ENCODE measurements at places on chromosomes 13 and 19.

GRCh38 chr19:1649706-1650649 is 2.4 kb downstream of the TCF3 start:
- no peak for DNase-seq
- no peak overlapping the region for H3K27ac ChIP-seq
- H3K27me3 ChIP-seq = no peaks in the 10 kb centered on the region
- H3K36me3 ChIP-seq = no peaks in the 10 kb centered on the region

DNA sequence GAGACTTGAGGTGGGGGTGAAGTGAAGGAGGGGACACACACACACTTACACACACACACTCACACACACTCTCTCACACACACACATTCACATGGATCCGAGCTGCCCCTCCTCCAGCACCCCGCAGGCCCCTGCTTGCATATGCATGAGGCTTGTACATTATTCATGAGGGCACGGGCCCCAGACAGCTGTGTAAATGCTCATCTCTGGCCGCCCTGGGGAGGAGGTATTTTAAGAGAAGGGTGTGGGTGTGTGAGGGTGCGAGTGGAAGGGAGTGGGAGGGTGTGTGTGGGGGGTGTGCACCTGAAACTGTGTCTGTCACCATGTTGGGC is 2.4 kb downstream of the NCAN start:
- H3K4me3 ChIP-seq = no peak overlapping the region
- no peaks in the 10 kb centered on the region for H3K27me3 ChIP-seq
- H3K27ac ChIP-seq = no peak overlapping the region
- H3K36me3 ChIP-seq = no peaks in the 10 kb centered on the region
- no peak for DNase-seq
- no peaks in the 10 kb centered on the region for H3K4me1 ChIP-seq

GRCh38 chr19:2255112-2255845 is 938 bp downstream of the JSRP1 start:
- DNase-seq = peak; percentile 82
- H3K36me3 ChIP-seq = peaks cover 28% of the 10 kb centered on the region
- peak overlapping the region; percentile 100 for H3K27ac ChIP-seq
- H3K4me1 ChIP-seq = peaks cover 25% of the 10 kb centered on the region
- H3K27me3 ChIP-seq = peaks cover 13% of the 10 kb centered on the region
- peak overlapping the region; percentile 72 for H3K4me3 ChIP-seq

GRCh38 chr13:94692030-94692429 is 20.3 kb downstream of the SOX21 start:
- H3K4me1 ChIP-seq = no peaks in the 10 kb centered on the region
- H3K27ac ChIP-seq = no peak overlapping the region
- no peak for DNase-seq
- H3K36me3 ChIP-seq = no peaks in the 10 kb centered on the region
- H3K27me3 ChIP-seq = peaks cover 5% of the 10 kb centered on the region
- H3K4me3 ChIP-seq = no peak overlapping the region

DNA sequence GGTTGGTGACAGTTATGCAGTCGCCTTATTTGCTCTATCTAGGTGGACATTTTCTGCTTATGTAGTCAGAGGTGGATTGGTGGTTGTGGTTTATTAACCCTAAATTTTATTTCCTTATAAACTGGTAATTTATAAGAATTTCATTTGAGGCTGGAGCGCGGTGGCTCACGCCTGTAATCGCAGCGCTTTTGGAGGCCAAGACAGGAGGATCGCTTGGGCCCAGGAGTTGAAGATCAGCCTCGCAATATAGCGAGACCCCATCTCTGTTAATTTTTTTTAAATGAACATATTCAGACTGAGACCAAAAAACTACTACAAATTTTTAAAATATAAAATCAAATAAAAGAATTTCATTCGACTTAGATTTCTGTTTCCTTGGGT is 810 bp downstream of the ZNF627 start:
- peak overlapping the region; percentile 81 for H3K4me3 ChIP-seq
- peak overlapping the region; percentile 74 for H3K27ac ChIP-seq
- DNase-seq = no peak
- no peaks in the 10 kb centered on the region for H3K27me3 ChIP-seq

- H3K4me3 ChIP-seq = no peak overlapping the region
- DNase-seq = no peak
- no peaks in the 10 kb centered on the region for H3K27me3 ChIP-seq
- H3K4me1 ChIP-seq = peaks cover 11% of the 10 kb centered on the region
- H3K27ac ChIP-seq = no peak overlapping the region
- H3K36me3 ChIP-seq = no peaks in the 10 kb centered on the region
Observed at GRCh38 chr19:27759896-27760295, 1453.1 kb downstream of the UQCRFS1 start.

DNA sequence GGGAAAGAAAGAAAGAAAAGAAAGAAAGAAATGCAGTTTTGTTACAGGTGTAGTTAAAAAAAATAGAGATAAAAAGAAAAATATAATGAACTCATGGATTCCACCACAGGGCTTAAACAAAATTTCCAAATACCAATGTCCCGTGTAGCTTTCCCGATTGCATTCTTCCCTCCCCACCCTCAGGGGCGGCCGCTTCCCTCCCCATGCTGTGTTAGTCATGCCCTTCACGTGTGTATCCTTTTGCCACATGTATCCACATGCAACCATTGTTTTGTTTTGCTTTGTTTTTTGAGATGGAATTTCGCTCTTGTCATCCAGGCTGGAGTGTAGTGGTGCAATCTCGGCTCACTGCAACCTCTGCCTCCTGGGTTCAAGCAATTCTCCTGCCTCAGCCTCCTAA is 3.6 kb upstream of the KMT5C start:
- H3K4me3 ChIP-seq = no peak overlapping the region
- no peaks in the 10 kb centered on the region for H3K36me3 ChIP-seq
- DNase-seq = no peak

DNA sequence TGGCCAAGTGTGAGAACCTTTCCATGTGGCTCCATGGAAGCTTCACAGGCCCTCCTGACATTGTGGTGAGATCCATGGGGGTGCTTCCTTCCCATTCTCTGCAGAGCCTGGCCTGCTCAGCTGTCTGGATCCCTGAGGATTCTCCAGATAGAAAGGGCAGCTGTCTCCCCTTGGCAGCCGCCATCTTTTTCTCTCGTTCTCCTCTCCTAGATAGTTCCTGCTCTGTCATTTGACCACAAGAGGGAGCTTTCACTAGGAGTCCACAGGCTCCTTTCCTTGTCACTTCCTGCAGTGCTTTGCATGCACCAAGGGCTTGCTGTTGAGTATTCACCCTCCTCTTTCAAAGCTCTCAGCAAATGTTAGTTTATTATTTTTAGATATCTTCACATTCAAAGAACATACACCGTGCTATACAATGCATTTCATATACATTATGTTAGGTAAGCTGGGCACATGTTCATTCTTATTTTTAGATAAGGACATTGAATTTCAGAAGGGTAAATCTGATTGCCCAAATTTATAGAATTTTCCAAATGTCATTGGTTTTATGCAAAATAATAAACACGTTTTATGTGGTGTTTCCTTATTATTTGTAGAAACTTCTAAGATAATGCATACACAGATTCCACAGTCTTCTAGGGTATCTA is 133.2 kb downstream of the FRY start:
- no peaks in the 10 kb centered on the region for H3K27me3 ChIP-seq
- no peak for DNase-seq
- peaks cover 5% of the 10 kb centered on the region for H3K36me3 ChIP-seq
- peaks cover 8% of the 10 kb centered on the region for H3K4me1 ChIP-seq
- no peak overlapping the region for H3K27ac ChIP-seq
- H3K4me3 ChIP-seq = no peak overlapping the region

DNA sequence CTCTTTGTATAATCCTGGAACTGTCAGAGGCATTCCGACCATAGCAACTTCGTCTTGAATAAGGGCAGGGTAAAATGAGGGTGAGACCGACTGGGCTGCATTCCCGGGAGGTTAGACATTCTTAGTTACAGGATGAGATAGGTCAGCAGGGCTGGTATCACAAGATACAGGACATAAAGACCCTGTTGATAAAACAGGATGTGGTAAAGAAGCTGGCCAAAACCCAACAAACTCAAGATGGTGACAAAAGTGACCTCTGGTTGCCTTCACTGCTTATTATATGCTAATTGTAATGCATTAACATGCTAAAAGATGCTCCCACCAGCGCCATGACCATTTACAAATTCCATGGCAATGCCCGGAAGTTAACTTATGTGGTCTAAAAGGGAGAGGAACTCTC is 27.7 kb upstream of the MBNL2 start:
- H3K4me3 ChIP-seq = no peak overlapping the region
- H3K27me3 ChIP-seq = no peaks in the 10 kb centered on the region
- H3K4me1 ChIP-seq = no peaks in the 10 kb centered on the region
- no peaks in the 10 kb centered on the region for H3K36me3 ChIP-seq

DNA sequence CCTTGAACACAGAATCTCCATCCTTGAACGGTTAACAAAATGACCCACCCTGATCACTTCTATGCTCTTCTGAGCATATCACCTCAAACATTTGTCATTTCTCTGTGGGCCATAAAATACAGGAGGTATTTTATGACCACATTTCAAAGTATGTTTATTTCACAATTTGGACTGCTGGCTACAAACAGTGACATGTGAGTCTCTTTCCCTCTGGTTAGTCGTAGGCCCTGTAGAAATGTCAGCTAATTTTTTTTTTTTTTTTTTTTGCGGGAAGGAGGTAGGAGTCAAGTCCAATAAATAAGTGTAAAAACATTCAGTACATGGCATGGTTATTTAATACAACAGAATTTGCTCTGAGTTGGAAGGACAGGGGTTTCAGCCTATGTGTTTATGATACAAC is 70.7 kb downstream of the FOXO1 start:
- H3K27me3 ChIP-seq = no peaks in the 10 kb centered on the region
- H3K36me3 ChIP-seq = no peaks in the 10 kb centered on the region
- peaks cover 94% of the 10 kb centered on the region for H3K4me1 ChIP-seq
- DNase-seq = no peak

GRCh38 chr13:106369091-106369490 is 166.4 kb downstream of the EFNB2 start:
- no peaks in the 10 kb centered on the region for H3K4me1 ChIP-seq
- H3K36me3 ChIP-seq = no peaks in the 10 kb centered on the region
- no peak overlapping the region for H3K27ac ChIP-seq
- DNase-seq = no peak
- H3K27me3 ChIP-seq = no peaks in the 10 kb centered on the region

GRCh38 chr19:38842439-38843174 is 7.2 kb downstream of the HNRNPL start:
- peaks cover 100% of the 10 kb centered on the region for H3K36me3 ChIP-seq
- peak overlapping the region; percentile 99 for H3K27ac ChIP-seq
- H3K4me3 ChIP-seq = no peak overlapping the region
- H3K4me1 ChIP-seq = peaks cover 88% of the 10 kb centered on the region
- DNase-seq = no peak
- H3K27me3 ChIP-seq = no peaks in the 10 kb centered on the region

DNA sequence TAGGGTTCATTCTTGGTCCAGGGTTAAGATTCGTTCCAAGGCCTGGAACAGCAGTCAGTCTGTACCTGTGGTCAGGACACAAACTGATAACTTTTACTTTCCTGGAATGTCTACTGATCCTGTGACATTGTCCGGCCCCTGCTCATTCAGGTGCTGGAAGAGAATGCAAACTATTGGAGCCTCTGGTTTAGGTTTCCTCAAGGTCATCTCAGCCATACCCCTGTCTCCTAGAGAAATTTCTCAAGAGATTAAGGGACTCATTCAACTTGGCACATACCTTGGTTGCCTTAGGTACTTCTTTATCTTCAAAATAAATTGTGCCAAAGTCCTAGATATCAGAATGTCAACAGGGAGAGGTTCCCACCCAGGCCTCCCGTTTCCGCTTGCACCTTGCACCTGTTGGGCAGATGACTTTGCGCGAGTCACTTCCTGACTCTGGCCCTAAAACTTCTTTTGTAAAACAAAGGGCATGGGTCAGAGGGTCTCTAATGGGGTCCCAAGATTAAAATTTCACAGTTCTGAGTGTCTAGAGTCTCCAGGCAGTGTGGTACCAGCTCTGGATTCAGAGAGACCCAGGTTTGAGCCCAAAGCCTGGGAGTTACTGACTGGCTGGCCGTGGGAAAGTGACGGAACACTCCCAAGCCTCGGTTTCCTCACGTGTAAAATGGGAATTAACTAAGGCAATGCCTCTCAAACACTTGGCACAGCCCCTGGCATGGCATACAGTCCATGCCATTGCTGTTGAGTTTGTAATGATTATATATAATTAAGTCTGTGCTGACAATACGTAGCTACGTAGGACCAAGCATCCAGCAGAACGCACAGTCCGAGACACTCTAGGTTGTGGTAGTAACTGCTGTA is 25.8 kb upstream of the CYP2S1 start:
- peaks cover 6% of the 10 kb centered on the region for H3K27me3 ChIP-seq
- H3K36me3 ChIP-seq = no peaks in the 10 kb centered on the region
- no peak overlapping the region for H3K27ac ChIP-seq
- no peak for DNase-seq
